ENCODE measurements at places on chromosomes 13 and 19.

DNA sequence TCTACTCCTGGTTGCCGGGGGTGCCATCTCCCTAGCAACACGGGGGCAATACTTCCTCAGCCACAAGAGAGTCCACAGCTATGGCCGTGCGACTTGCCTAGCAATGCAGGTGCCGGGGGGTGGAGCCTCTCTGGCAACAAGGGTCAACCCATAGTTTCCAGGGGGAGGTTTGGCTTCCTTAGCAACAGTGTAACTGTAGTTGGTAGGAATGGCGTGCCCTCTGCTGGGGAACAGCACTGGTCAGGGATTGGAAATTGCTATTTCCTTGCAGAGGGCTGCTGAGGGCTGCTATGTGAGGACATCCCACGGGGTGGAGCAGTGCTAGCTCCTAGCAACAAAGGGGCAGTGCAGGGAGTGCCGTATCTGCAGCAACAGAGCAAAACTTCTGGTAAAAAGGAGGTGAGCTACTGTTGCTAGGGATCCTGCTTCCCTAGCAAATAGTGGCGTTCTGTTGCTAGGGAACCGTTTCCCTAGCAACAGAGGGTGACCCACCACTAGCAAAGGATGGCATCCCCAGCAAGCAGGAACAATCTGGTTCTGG lies 7.0 kb upstream of the TMC4 start:
- DNase-seq: peak; percentile 77

- no peak for DNase-seq
Measured at GRCh38 chr19:50949861-50950260, 3.0 kb downstream of the KLK5 start.

DNA sequence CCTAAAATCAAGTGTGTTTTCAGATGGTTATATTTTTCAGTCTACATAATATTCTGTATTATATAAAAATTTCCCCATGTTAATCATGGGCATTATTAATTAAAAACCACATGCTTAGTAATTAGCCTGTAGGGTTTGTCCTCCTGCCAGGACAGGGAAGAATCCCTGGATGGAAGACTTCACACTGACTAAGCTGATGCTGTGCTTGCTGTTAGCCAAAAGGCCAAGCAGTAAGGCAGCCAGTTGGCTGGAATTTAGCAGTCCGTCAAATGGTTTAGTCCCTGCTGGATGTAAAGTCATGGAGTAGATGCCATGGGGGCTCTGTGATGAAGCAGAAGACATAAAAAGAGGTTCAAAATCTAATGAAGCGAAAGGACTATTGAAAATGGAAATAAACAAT lies 168.0 kb upstream of the OBI1 start:
- DNase-seq: no peak

- DNase-seq: no peak
Measured at GRCh38 chr19:40006273-40006691, 9.4 kb downstream of the ZNF546 start.

GRCh38 chr13:110305001-110305400 lies 2.0 kb downstream of the COL4A1 start:
- DNase-seq: no peak

Data from tongue (tissue), 3 donors.